ENCODE measurements at places on chromosomes 2 and 18. TPM values are rescaled to one million over a fixed set of nuclear protein-coding genes. Genes with fewer than 3 reads are reported as not detected.

ADCYAP1 gene
- not detected for total RNA-seq

DQX1 gene
- total RNA-seq = 0.23 TPM

DCAF17 gene
- total RNA-seq = 6.9 TPM

ODC1 gene
- 16.2 TPM for total RNA-seq

TMEM247 gene
- not detected for total RNA-seq

SPP2 gene
- 76.4 TPM for total RNA-seq

CNGA3 gene
- total RNA-seq = not detected

CREG2 gene
- total RNA-seq = not detected

WDPCP gene
- total RNA-seq = 3.8 TPM

GRCh38 chr2:125842041-125842440, 813.9 kb upstream of the GYPC start:
- DNase-seq = no peak

- no peak for DNase-seq
Observed at GRCh38 chr2:11983870-11984269, 237.4 kb downstream of the LPIN1 start.

DNA sequence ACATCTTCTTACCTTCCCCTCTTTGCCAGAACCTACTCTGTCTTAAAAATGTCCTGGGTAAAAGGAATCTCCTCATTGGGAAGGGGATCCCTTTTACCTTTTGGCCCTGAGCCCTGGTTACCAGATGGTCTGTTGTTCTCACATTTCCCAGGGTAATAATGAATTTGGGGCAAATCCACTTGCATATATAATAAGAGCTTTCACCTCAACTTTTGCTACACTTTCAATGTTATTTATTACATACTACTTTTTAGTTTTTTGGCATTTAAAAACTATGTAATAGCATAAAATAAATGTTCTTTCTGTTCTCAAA, 15.0 kb downstream of the CERS6 start:
- no peak for DNase-seq

DNA sequence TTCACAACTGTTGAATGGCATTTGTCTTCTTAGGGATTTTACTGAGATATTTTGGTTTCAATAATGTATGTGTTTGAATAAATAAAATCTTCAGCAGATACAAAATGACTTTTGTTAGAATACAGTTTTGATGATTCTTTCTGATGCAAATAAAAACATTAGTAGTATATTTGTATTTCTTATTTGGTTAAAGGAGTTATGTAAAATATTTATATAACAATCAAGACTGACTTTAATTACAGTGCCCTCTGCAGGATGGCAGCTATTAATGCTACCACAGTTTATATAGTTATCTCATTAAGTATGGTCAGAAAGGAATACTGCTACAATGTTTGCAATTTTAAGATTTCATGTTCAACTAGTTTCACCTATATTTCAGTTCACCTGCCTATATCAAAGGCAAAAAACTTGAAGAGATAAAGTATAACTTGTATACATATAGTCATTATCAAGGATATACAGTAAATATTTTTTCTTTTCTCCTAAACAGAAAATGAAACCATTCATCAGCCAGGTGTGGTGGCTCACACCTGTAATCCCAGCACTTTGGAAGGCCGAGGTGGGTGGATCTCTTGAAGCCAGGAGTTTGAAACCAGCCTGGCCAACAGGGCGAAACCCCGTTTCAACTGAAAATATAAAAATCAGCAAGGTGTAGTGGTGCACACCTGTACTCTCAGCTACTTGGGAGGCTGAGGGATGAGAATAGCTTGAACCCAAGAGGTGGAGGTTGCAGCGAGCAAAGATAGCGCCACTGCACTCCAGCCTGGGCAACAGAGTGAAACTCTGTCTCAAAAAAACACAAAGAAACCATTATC, 19.8 kb downstream of the ARL5A start:
- no peak for DNase-seq

GRCh38 chr2:65514555-65515195, 82.3 kb upstream of the SPRED2 start:
- DNase-seq = no peak

- DNase-seq = no peak
Observed at GRCh38 chr18:40608226-40608625, 1346.8 kb upstream of the PIK3C3 start.

DNA sequence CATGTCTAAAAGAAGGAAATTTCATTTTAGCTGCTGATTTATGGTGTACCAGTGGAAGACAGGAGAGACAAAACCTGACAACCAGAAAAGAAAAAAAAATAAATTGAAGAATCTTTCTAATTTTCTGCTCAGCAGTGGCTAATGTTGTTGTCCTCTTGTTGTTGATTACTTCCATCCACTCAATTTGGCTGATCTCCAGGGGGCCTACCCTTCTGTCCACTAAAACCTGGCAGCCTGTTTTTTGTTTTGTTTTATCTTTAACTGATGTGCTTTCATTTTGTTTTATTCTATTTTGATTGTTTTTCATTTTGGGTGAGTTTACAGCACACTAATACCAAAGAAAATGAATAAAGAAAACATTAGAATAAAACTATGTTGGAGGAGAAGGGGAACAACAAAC, 27.4 kb downstream of the TFPI start:
- no peak for DNase-seq

DNA sequence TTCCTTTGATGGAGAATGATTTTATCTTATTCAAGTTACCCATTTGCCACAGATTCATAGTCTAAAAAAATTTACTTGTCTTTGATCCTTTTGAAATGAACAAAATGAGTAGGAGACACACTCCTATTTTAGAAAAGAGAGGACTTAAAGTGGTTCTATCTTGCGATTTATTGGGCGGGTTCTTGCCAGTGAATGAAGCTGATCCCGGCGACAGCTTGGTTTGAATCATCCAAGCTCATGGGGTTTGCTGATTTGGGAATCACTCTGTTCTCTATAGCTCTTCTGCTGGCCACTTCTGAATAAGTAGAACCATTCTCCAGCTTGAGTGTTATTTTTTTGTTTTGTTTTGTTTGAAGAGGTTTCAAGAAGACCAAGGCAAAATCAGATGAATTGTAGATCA, 25.5 kb upstream of the PPP1CB start:
- no peak for DNase-seq

GRCh38 chr2:41894563-41895333, 153.1 kb upstream of the PKDCC start:
- peak; percentile 79 for DNase-seq

DNA sequence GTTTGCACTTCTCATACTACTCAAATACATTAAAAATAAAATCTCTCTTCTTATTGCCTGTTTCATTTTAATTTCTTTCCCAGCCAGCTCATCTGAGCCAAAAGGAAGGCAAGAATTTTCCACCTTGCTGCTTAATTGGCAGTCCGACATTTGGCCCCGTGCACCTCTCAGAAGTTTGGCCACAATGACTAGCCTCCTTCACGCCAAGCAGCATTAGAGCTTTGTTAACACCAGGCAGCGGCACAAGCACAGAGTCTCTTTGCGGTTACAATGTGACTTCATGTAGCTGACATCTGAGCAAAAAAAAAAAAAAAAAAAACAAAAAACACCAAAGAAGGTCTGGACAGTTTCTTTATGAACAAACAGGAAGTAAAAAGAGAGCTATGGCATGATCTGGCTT, 248.9 kb downstream of the OSR1 start:
- DNase-seq = no peak

DNA sequence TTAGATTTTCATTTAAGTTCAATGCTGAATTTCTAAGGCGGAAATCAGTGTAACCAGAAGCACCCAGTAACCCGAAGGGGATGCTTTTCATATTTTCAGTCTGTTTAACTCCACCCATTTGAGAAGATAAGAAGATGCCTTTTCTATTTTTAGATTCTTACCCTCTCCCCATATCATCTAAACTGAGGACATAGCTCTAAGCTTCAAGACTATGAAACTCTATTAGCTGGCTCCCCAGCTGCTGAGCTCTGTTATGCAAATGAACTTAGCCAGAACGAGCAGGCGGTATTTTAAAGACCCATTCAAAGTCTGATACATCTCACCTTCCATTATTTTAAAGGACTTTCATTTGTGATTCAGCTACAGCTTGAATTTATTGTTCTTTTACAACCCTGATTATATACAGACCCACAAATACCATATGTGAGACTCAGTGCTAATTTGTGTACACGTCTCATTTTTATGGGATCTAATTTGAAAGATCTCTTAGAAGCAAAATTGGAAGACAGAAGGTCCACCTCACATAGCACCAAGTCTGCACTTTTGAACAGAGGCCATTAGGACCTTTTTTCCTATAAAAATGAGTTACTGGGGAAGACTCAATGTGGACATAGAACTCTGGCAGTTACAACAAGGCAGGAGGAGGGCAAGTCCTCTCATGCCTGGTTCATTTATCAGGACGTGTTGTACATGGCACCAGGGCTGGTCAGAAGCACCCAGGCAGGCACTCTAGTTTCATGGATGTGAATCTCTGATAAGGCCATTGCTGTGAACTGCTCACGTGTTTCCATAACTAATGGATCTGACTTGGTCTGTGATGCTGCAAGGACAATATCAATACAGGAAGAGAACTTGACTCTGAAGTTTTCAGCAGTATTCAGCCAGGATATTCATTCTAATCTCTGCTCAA, 16.3 kb downstream of the CDC42EP3 start:
- DNase-seq = no peak

GRCh38 chr18:72419914-72420313, 124.2 kb downstream of the CBLN2 start:
- no peak for DNase-seq

GRCh38 chr2:240511351-240512108, 46.3 kb downstream of the ANKMY1 start:
- DNase-seq = peak; percentile 41

DNA sequence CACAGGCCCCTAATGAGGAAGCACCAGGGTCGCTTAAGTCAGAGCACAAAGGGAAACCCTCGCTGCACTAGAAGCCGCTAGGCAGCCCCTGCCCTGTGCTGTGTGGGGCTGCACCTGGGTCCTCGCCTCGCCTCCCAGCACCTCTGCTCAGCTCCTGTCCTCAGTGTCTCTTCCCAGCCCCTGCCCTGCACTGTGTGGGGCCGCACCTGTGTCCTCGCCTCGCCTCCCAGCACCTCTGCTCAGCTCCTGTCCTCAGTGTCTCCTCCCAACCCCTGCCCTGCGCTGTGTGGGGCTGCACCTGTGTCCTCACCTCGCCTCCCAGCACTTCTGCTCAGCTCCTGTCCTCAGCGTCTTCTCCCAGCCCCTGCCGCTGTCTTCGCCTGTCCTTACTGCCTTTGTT, 342.8 kb downstream of the EIPR1 start:
- DNase-seq = peak; percentile 18

- peak; percentile 29 for DNase-seq
Observed at GRCh38 chr2:240632306-240632721, 7.0 kb downstream of the GPR35 start.

- no peak for DNase-seq
Observed at GRCh38 chr2:241308267-241308666, 7.2 kb downstream of the HDLBP start.

GRCh38 chr2:219496247-219496824, 2.4 kb upstream of the GMPPA start:
- DNase-seq = no peak

DNA sequence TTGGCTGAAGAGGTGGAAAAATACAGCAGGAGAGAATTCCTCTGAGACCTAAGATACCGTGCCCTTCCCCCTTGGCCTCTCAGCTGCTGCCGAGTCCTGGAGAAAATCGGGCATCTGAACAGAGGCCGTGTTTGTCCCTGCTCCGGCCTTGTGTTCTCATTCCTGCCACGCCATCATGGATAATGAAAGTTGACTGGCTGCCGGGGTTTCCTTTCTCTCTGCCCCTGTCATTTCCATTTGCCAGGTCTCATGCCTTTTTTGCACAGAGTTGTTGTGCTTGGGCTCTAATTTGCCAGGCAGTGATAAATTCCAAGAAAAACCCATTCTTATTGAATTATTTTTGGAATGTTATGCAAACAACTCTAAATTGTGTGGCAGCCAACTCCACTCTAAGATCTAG, 496.9 kb upstream of the TNP1 start:
- DNase-seq = no peak

GRCh38 chr2:173161040-173161439, 85.4 kb downstream of the MAP3K20 start:
- no peak for DNase-seq

Measured in left lobe of liver (tissue), 2 donors.